ENCODE measurements at places on chromosomes 4 and X.

- DNase-seq, result no peak
Measured at GRCh38 chr4:184911310-184911709, 85.5 kb upstream of the ACSL1 start.

- DNase-seq, result no peak
Measured at GRCh38 chr4:26413582-26413981, 76.7 kb downstream of the CCKAR start.

- no peak for DNase-seq
Measured at GRCh38 chrX:85994228-85994627, 53.1 kb downstream of the CHM start.

- DNase-seq, result no peak
Measured at GRCh38 chrX:9988762-9989161, 21.6 kb downstream of the CLDN34 start.

- no peak for DNase-seq
Measured at GRCh38 chr4:22911285-22911684, 218.5 kb downstream of the GBA3 start.

- DNase-seq, result peak; percentile 18
Measured at GRCh38 chr4:123444290-123444731, 47.7 kb downstream of the SPRY1 start.

DNA sequence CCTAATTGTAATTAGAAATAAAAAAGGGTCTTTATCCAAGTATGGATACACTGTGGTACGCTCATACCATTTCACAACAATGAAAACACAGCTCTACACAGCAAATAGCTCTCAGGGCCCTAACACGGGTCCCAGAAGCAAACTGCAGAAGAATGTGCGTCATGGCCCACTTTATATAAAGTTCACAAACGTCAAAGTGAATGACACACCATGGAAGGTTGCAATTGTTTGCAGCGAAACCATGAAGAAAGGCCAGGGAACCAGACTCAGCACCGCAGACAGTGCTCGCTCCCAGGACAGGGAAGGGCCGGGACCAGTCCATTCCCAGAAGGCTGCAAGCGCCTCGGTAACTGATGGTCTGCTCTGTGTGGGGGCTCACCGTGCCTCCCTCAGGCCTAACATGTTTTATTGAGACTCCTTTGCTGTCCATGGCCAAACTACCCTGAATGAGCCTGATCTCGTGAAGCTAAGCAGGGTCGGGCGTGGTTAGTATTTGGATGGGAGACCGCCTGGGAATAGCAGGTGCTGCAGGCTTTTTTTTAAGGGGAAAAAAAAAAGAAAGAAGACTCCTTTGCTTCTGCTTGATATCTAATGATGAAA, 47.8 kb downstream of the ACOX3 start:
- no peak for DNase-seq

- DNase-seq, result no peak
Measured at GRCh38 chr4:78186597-78187543, 129.7 kb downstream of the FRAS1 start.

DNA sequence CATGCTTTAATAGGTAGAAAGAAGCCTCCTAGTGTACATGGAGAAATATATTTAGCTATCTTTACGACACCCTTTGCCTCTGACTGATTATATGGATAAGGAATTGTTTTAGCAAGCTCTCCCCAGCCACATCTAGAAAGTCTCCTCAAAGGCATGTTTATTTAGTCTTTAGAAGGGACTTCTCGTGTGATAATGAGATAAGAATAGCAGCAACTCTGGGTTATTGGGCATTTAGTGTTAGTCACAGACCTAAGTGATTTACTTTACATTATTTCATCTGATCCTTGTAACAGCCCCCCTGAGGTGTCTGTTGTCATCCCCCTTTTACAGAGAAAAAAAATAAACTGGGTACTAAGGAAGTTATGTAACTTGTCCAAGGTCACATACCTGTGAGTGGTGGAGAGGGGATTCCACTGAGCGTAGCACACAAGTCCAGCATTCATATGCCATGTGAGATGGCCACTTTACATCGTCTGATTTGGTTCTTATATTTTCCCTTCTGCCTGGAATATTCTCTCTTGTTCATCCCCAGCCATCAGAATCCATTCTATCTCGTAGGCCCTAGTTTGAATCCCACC, 77.7 kb downstream of the TSPAN7 start:
- no peak for DNase-seq

GRCh38 chr4:178296669-178297068, 854.4 kb upstream of the AGA start:
- no peak for DNase-seq
